Left renal pelvis (tissue), 4 donors: ENCODE measurements at places on chromosomes 1 and 21. TPM values are rescaled to one million over a fixed set of nuclear protein-coding genes. Genes with fewer than 3 reads are reported as not detected.

The KCNT2 gene
- polyA plus RNA-seq: 13.9 TPM

DNA sequence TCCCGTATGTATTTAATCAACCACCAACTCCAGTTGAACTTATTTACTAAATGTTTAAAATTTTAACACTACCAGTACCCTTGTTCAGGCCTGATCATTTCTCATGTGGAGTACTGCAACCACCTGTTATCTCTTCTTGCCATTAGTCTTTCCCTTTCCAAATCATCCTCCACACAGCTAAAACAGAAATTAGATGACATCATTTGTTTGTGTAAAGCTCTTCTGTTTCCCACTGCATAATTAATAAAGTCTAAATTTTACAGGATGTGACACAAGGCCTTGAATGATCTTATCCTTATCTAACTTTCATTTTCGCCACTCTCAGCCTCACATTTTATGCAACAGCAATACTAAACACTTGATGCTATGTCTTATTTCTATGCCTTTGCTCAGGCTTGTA, 24.4 kb downstream of the GDAP2 start:
- no peak for DNase-seq

DNA sequence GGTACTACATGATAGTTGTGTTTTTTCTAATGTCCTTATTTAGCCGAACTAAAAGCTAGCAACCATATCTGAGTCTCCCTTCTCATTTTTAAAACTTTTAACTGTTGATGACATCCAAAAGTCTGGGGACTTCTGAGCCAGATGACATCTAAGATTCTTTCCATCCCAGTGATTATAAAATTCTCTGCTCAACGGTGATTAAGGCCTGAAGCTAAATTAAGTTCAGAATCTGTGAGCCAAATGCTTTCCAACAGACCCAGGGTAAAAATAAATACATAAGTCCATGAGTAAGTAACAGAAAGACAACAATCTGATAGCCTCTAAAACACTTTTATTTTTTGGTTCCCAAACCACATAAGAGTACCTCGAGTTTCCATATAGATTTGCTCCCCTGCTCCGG, 13.1 kb upstream of the PTP4A2 start:
- DNase-seq: no peak

The ANGPTL3 gene
- polyA plus RNA-seq: 3.9 TPM

The TMEM82 gene
- polyA plus RNA-seq: not detected

DNA sequence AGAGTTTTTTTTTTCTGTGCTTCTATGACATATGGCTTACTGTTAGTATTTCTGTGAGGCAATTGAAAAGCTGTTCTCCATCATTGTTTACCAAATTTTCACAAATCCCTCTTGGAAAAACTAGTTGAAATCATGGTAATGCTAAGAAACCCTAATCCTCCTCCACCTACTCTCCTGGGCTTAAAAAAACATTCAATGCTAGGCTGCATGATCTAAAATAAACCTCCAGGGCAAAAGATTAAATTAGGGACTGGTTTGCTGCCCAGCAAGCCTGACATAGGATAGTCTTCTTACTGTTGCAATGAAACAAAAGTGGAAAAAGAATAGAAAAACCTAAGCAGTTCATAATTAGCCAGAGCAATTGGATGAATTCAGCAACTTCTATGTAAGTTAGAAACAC, 16.1 kb downstream of the C1orf52 start:
- no peak for DNase-seq

DNA sequence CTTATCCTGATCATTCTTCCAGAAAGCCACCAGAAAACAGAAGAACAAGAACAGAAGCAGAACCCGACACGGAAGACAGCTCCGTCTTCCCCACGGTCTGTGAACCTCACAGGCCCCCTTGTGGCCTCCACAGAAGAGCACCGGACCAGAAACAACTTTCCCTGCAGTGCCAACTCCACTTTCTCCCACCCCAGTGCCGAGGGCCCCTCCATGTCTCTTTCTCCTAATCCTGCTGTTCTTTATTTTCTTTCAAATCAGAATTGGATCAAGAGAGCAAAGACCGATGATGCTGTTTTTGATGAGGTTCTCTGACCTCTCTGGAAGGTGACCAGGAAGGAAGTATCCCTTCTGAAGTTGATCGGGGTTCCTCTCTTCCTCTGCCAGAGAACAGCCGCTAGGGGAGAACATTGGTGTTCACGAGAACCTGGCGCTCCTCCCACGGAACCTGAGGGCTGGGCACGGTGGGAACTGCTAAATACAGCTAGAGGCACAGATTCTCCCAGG, 58.9 kb upstream of the CTTNBP2NL start:
- DNase-seq: no peak

- DNase-seq: no peak
Measured at GRCh38 chr1:209786146-209786545, 1.8 kb upstream of the C1orf74 start.

DNA sequence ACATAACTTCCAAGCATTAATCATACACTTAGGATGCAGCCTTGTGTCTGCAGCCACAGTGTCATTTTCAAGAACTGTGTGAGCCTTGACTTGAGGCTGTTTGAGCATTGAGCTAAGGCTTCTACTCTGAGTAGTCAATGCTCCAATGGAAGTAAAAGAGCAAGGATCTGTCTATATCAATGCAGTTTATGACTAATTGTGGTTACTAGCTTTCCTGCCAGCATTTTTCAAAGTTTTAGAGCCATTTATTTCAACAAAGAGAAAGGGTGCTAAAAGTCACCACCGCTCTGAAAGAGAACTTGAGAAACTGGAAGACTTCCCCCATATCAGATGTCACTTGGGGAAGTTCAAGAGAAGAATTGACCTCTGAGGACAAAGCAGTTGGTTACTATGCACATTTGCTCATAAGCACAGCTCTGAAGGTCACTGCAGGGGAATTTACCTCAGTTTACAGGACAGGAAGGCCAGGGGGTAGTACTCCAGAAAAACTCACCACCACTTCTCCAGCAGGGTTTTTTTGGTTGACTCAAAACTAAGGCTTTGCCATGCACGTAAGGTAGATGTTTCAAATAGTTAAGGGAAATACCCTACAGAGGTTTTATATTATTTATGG, 24.5 kb upstream of the RGS1 start:
- no peak for DNase-seq

The LHX8 gene
- not detected for polyA plus RNA-seq

- DNase-seq: no peak
Measured at GRCh38 chr1:118338936-118339335, 153.9 kb upstream of the SPAG17 start.

The LCE1F gene
- polyA plus RNA-seq: not detected

The BARHL2 gene
- not detected for polyA plus RNA-seq

- no peak for DNase-seq
Measured at GRCh38 chr1:210070531-210070930, 132.5 kb downstream of the SYT14 start.

GRCh38 chr1:214557952-214558735, 6.7 kb upstream of the PTPN14 start:
- no peak for DNase-seq

- no peak for DNase-seq
Measured at GRCh38 chr1:225848030-225848955, 33.9 kb downstream of the TMEM63A start.

- no peak for DNase-seq
Measured at GRCh38 chr1:234539666-234540403, 60.9 kb upstream of the TARBP1 start.

The GJA4 gene
- 19.7 TPM for polyA plus RNA-seq

GRCh38 chr1:231040019-231040799, at the start of gene FAM89A:
Gene FAM89A (minus strand): TSS chr1:231040254. CDS start chr1:231040211, 43 bp downstream.
- DNase-seq: no peak

DNA sequence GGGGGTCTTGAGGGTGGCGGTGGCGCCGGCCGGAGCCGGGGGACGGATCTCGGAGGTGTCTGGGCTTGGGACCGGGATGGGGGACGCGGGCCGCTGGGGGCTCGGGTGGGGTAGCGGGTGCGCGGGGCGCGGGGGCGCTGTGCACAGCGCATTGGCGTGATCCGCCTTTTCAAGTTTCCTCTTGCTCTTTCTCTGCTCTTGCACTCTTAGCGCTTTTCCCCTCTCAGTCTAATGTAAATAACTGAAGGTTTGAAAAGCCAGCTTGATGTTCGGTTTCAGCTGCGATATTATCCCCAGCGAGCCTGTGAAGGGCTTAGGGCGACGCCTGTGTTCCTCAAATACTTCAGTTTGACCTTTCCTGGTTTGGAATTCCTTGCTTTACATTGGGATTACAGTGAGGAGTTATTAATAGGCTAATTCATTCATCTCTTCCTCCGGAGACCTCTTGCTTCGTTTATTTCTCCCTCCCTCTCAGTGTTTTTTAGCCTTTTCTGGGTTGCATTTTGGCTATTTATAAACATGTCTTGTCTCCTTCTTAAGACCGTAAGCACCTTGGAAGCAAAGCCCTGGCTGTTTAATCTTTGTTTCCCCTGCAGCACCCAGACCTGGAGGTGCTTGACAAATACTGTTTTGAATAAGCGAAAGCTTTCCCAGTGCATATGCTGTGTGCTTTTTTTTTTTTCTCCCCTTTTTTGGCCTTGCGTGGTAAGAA, 693 bp downstream of the RAB4A start:
- DNase-seq: no peak

The SYNC gene
- polyA plus RNA-seq: 6.2 TPM

The SEMA4A gene
- polyA plus RNA-seq: 2.5 TPM

DNA sequence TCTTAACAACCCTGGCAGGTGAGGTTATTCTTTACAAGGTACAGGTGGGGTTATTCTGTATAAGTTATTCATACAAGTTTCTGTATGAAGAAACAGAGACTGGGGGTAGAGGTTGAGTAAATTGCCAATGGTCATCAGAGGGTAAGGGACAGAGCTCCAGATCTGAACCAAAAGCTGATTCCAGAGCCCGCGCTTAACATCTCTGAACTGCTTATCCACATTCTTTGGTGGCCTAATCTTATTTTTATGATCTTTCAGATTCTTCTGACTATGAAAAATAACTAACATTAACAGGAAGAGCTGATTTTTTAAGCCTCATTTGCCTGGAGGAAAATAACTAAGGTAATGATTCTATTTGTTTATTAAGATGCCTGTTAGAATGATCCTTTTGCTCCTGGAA, 63.9 kb upstream of the BARHL2 start:
- no peak for DNase-seq

The ASCL5 gene
- 0.17 TPM for polyA plus RNA-seq

GRCh38 chr1:46274225-46275029, 26.9 kb downstream of the RAD54L start:
- no peak for DNase-seq

- no peak for DNase-seq
Measured at GRCh38 chr1:31151402-31151801, 85.9 kb upstream of the PUM1 start.

GRCh38 chr1:8396083-8396785, 78.3 kb downstream of the SLC45A1 start:
- DNase-seq: no peak

DNA sequence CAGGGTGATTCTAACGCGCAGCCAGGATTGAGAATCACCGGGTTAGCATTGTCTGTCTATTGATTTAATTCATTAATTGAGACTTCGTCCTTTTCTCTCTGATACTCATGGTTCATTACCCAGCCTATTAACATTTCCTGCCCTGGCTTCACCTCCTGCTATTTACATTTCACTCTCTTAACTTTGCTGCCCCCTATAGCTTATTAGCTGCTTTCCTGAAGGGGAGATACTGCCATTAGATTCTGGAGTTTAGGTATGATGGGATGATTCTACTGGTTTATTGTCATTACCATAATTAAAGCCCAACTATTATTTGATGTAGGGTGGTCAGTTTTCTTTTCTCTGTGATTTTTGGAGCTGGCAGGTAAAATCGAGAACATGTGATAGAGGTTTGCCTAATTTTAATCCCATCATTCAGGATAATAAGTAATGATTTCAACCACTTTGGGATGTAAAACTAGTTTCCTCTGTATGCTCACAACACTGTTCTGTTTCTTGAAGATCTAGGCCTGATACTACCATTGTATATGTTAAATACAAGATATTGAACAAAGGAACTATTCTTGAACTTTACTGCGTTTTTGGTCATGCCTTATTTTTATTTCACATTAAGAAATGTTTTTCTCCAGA, 6.4 kb downstream of the PPP2R5A start:
- peak; percentile 31 for DNase-seq

The FAM72C gene
- polyA plus RNA-seq: 3.2 TPM

The DENND2C gene
- polyA plus RNA-seq: 4.7 TPM

The C1orf94 gene
- not detected for polyA plus RNA-seq

DNA sequence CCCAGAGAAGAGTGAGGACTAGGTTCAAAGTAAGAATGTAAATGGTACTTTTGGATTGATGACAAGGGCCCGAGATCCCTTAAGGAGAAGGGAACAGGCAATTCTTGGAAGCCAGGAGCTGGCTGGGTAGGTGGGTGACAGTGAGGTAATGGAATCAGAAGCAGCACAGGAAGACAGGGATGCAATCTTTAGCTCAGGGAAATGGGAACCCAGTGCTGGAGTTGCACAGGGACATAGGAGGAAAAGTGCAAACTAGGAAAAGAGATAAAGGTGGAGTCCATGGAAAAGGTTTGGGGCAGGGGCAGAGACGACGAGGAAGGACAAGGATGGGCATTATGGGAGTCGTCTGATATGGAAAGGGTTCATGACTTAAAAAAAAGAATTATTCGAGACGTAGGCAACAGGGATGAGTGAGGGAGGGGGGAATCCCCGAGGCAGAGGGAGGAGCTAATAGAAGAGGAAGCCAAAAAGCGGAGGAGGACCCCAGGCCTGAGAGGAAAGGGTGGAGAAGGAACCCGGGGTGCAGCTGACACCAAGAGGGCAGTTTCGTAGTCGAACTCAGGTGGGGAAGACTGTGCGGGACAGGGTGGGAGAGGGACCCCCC, 495 bp downstream of the PI4KB start:
- DNase-seq: no peak

DNA sequence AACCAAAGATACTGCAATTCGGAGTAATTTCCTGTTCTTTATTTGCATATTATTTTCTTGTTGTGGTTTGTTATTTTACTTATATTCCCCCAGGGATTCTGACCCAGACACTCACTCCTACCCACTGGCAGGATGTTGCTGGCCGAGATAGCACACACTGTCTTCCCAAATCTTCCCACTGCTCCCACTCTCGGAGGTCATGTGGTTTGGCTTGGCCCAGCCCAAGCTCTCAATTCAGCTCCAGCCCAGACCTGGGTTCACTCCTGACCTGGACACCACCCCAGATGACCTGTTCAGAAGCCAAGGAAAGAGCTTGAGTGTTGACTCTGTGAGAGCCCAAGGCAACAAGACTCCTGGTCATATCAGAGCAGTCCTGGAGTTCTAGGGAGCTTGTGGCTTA, 1.2 kb upstream of the FAM43B start:
- no peak for DNase-seq
